NT2/D1 (cell line): ENCODE measurements at places on chromosomes 2 and 18.
A peak's percentile ranks its signal among the peaks of the same experiment; 100 is the strongest.

GRCh38 chr2:192208848-192209247, 14.1 kb upstream of the TMEFF2 start:
- no peak for DNase-seq

DNA sequence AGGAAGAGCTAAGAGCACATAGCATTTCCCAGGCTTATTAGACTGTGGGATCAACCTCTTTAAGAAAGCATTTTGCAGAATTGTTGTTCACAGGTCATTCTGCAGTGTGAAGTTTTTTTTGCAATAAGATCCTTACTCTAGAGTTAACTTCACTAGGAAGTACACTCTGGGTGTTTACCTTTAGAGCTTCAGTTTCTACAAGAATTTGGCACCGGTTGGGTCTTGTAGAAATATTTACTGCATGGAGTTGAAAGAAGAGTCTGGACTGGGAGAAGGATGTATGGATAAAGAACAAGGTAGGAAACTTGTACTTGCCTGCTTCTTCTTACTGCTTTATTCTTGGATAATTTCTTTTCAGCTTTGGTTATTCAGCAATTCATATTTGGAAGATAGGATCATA, 944.9 kb upstream of the GYPC start:
- DNase-seq, result no peak

DNA sequence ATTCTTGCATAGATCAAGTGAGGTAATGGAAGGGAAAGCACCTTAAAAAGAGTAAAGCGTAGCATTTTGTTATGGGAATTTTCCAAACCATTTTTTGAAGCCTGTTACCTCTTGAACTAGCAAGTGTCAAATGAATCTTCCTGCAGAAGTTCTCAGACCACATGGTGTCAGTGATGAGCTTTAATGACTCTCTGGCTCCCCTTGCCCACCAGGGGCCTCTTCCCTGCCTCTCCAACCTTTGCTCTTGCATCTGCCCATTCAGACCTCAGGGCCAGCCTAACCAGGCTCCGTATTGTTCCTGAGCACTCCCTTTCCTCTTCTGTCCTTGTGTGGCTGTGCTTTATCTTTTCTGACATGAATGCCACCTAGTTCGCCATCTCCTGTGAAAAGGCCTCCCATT, 155.9 kb downstream of the DIS3L2 start:
- DNase-seq, result peak; percentile 3

DNA sequence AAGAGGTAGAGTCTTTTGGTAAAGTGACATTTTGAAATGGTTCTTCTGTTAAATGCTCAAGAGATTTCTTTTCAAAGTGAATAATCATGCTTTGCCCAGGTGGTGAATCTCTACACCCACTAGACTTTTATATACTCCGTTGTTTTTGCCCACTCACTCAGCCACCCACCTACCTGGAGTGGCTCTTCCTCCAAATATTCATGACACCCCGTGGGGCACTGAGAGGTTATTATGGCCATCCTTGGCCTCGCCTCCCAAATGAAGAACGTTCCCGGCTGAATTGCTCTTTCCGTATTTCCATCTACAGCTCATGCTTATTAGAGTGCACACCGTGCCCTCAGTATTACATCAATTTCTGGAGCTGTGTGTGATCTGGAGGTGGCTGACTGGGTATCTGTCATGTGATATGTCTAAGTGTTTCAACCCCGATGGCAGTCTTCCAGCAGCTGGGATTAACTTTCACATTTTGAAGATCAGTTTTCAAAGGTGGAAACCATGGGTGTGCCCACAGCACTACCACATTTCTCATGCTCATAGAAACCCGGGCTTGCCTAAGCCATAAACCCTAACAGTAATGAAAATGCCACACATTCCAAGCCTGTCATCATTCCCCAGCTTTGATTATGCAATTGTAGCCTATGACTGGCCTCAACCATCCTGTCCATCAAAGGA, 406.6 kb upstream of the MMADHC start:
- no peak for DNase-seq

DNA sequence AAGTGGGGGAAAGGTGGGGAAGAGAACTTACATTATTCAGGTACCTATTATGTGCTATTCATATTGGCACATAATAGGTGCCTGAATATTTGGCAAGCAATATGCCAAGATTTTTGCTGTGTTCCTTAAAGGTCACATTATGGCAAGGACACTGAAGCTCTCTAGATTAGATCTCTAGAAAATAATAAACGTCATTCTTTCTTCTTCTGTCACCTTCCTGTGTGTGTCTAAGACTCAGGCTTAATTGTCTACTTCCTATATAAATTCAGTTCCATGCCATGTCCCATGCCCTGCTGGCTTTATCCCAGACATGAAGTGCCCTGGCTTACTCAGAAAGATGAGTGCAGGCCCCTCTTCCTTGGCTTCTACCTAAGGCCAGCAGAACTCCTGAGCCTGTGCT, 191.1 kb upstream of the CTAGE1 start:
- no peak for DNase-seq

DNA sequence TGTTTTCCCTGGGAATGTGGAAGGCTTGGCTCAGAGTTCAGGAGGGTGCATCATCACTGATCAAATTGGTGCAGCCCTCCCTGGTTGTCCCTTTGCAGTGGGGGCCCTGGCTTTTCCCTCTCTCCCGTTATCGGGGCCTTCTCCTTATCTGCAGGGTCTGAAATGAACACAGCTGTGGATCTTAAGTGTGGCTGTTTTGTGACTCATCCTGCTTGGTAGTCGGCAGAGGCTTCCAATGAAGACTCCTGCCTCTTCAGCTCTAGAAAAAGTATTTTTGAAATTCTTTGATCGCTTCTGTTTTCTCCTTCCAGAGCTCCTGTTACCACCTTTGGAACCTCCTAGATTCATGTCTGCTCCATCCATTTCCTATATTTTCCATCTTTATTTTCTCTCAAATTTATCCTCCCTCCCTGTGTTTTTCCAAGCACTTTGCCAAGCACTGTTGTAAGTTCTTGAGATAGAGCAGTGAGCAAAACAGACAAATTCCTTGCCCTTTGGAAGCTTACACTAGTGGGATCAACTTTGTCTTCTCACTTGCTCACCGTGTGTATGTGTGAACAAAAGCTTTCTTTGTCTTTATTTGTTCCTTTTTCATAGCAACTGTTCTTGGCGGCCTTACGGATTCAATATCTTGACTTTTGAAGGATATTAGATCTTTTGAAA, 45.7 kb downstream of the RALB start:
- DNase-seq, result no peak

DNA sequence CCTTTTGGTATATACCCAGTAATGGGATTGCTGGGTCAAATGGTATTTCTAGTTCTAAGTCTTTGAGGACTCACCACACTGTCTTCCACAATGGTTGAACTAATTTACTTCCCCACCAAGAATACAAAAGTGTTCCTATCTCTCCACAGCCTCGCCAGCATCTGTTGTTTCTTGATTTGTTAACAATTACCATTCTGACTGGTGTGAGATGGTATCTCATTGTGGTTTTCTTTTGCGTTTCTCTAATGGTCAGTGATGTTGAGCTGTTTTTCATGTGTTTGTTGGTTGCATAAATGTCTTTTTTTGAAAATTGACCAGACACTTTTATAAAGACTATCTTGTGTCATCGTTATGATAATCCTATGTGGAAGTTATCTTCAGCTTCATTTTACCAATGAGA, 16.0 kb upstream of the ATP8B1 start:
- no peak for DNase-seq

- DNase-seq, result no peak
These were observed 134.7 kb downstream of the ACOXL start for GRCh38 chr2:110867078-110867477.

DNA sequence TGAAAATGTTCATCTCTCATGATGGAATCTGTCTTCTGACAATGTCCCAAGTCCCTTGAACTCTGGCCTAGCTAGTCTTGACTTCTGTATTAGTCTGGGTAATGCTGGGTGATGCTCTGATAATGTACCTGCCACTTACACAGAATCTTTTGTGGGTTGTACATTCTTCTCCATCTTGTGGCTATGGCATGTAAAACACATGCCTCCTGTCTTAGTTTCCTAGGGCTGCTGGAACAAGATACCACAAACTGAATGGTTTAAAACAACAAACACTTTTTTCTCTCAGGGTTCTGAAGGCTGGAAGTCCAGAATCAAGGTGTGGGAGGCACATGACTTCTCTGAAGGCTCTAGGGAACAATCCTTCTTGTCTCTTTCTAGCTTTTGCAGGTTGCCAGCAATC, 57.1 kb downstream of the RAPGEF4 start:
- DNase-seq, result no peak

DNA sequence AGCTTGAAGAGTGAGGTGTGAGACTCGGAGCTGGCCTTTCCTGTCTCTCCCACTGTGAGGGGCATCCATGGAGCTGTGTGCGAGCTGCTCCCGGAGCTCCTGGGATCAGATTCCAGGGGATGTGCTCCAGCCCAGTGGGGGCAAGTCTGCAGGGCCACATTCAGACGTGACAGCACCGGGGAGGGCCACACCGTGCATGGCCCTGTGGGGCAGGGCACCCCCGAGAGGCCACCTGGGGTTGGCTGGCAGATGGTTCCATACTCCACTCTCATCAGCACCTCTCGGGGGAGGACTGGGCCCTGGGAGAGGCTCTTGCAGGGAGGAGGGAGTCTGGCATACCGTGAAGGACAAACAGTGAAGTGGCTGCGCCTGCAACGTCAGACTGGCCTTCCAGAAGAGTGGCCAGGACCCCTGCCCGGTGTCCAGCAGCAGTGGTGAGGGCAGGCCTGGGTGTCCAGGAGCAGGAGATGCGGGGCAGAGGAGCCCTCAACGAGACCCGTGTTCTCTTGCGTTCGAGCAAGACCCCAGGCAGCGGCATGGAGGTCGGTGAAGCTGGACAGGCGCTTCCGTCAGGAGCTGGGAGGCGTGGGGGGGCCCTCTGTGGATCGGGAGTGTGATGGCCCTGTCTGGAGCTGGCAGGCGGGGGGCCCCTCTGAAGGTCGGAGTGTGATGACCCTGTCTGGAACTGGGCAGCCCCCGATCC, 84.3 kb downstream of the ASB1 start:
- no peak for DNase-seq

DNA sequence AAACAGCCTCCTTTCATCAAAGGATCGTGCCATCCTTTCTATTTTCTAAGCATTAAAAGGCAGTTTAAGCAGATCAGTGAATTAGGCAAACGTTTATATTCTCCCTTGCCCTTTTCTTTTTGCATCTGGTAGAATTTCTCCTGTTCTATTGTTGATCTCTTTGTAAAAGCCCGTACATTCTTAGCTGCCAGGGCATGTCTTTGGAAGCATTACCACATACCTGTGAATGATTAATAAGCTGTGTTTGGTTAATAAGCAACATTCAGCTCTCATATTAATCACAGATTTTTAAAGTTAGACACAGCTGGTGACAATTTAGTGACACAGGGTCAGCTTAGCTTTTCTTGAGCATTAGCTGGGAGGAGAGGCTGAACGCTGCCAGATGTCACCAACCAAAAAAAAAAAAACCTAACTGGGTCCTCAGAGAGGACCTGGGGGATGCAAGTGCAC, 33.8 kb upstream of the CYP1B1 start:
- DNase-seq, result no peak

DNA sequence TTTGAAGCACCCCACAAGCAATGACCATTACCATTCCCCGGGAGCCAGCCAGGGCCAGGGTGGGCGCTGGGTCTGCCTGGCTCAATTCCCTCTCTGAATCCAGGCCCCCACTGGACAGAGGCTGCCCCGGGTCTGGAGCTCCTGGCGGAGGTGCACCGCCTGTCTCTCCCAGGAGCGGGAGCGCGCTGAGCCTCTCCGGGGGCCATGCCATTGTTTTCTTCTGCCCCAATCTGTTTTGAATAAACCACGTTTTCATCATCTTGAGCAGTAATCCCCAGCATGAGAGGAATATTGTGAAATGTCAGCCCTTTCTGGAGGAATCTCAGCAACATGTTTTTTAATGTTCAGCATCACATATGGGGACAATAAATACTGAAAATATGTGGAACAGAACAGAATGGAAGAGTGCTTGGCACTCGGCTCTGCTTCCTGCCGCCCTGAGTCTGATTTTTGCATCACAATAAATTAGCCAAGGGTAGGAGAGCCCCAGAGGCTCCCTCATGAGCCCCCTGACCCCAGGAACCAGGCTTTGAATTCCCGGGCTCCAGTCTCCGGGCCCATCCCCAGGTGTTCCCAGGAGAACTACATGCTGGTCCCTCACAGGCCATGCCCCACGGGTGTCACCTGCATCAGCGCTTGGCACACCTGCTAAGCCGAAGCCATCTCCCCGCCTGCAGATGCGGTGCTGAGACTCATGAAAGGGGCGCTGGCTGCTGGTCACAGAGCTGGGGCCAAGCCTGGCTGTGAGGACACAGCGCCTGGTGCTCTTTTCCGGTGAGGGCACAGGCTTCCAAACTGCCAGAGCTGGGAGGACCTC, 88.8 kb downstream of the INHBB start:
- no peak for DNase-seq
